NCI-H774 (cell line): ENCODE measurements at places on chromosomes 7 and 10.

GRCh38 chr7:44197474-44197873 is 3.3 kb upstream of the YKT6 start:
- no peak for DNase-seq

DNA sequence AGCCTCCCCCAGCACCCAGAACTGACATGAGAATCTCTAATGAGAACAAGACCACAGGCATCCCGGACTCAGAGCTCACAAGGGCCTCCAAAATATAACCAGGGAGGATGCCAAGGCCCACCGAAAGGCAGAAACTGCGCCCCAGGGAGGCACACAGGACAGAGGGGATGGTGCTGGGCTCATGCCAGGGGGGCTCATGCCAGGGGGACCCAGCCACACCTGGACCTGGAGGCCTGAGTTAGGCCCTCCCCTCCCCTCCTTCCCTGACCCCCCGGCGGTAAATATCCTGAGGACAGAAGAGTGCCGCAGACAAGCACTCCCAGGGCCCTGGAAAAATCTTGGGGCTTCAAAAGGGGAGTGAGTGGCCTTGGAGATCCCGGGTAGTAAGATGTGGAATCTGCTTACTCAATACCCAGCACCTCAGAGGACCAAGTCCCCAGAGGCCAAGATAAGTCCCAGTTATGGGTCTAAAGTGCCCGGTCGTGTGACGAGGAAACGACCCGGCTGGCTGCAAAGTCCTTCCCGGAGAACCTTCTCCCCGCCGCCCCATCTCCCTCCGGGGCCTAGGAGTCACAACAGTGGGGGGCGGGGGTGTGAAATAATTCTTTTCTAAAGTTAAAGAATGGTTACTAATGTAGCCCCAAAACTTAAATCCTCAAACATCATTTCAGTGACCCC is 11.9 kb downstream of the PDGFA start:
- DNase-seq: no peak

- DNase-seq: no peak
Measured at GRCh38 chr7:506921-507622, 12.6 kb downstream of the PDGFA start.

GRCh38 chr10:83289373-83289772 is 849.9 kb upstream of the GHITM start:
- DNase-seq: no peak

- no peak for DNase-seq
Measured at GRCh38 chr7:106774213-106774767, 90.8 kb upstream of the PIK3CG start.

DNA sequence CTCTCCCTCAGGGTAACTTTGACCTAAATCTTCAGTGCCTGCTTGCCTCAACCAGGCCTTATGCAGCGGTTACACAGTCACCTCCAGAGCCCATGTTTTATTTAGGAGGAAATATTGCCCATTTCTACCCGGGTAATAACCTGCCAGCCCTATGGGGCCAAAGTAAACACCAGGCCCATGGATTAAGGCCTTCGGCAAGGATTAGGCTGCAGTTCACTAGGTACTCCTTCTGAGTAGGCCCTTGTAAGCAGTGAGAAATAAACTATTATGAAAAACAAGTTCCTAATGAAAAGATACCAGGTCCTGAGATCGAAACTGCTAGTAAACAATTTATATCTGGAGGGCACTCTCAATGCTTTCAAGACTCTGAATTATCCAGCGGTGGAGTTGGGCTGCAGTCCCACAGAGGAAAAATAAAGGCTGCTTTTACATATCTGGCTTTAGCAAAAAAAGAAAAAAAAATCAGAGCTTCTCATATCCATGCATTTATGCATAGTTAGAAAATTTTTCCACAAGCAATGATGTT is 3.7 kb upstream of the HOXA10 start:
- no peak for DNase-seq

DNA sequence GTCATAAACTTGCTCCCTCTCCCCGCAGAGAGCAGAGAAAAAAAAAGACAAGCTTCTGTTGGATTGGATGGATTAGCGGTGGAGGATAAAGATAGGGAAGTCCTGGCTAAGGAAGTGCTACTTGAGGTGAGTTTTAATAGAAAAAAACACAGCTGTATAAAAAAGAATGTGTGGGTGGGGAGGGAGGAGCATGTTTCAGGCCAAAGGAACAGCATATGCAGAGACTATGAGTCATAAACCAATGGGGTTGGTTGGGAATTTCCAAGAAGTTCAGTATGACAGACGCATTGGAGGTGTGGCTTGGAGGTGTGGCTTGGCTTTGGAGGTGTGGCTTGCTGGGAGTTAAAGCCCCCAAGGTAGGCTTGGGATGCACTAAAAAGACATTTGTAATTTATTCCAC is 103.0 kb upstream of the LSM8 start:
- DNase-seq: no peak

- DNase-seq: no peak
Measured at GRCh38 chr10:11279314-11279713, 261.6 kb downstream of the CELF2 start.

- DNase-seq: no peak
Measured at GRCh38 chr7:33040803-33041516, 21.6 kb downstream of the NT5C3A start.

- DNase-seq: peak; percentile 13
Measured at GRCh38 chr7:143003393-143004051, 23.4 kb downstream of the OR9A2 start.

- DNase-seq: peak; percentile 41
Measured at GRCh38 chr7:129642871-129643549, 31.5 kb downstream of the NRF1 start.

GRCh38 chr7:19558527-19558926 is 150.3 kb downstream of the POLR1F start:
- DNase-seq: no peak

- DNase-seq: no peak
Measured at GRCh38 chr7:19294619-19295018, 149.4 kb upstream of the FERD3L start.

GRCh38 chr10:22301193-22301592 is 15.0 kb upstream of the COMMD3 start:
- no peak for DNase-seq

DNA sequence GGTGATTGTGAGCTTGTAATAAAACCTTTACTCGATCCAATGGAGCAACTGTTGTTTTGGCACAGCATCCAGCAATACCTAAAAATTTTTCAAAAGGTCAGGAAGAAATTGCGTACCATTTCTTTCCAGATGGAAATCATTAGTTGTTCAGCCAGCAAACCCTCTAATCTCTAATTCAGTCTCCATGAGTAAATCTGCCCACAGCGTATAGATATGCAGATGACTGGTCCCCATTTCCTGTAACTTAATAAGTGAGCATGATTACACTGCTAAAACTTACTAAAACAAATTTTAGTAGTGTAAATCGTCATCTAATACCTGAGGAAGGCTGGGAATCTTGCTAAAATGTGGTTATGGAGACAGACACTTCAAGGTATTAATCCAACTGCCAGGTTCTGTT is 10.6 kb downstream of the SLC25A16 start:
- DNase-seq: no peak

DNA sequence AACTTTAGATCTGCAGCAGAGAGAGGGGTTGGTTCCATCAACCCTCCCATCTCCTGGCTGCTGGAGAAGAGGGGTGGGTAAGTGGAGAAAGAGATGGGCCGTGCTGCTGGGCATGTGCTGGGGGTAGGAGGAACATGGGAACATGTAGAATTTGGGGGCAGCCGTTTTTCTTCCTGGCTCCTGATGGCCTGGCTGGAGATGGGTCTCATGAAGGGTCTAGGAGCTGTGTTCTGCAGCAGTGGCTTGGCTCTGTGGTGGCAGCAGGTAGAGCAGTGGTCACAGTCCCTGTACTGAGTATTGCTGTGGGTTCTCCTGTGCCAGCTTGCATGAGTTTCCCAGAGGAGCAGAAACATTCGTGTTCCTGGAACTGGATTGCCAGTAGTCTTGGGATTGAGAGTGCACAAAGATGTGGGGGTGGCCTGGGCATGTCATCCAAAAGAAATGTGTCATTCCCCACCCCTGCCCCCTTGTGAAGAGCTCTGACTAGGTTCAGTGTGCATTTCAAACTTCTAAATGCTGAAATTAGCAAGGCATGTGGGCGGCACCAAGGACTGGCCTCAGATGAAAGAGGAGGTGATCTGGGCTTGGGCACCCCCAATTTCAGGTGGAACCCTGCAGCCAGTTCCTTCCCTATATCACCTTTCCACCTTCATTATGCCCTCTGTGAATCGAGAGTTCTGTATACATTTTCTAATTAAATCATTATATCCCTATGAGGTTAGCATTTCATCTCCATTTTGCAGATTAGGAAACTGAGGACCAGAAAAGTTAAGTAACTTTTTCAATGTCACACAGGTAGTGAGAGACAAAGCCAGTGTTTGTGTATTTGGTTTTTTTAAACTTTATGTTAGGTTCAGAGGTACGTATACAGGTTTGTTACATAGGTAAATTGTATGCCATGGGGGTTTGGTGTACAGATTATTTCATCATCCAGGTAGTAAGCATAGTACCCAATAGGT is 2.1 kb downstream of the CHST3 start:
- DNase-seq: no peak

GRCh38 chr10:72260976-72261783 is 12.5 kb upstream of the DDIT4 start:
- DNase-seq: no peak

GRCh38 chr10:101301111-101301731 is 52.7 kb upstream of the BTRC start:
- DNase-seq: peak; percentile 10

GRCh38 chr10:101121654-101122031 is 9.5 kb upstream of the TLX1 start:
- DNase-seq: no peak

GRCh38 chr7:90896458-90896857 is 300.3 kb downstream of the CDK14 start:
- DNase-seq: no peak

GRCh38 chr10:133162178-133162909 is 2.3 kb downstream of the KNDC1 start:
- no peak for DNase-seq

DNA sequence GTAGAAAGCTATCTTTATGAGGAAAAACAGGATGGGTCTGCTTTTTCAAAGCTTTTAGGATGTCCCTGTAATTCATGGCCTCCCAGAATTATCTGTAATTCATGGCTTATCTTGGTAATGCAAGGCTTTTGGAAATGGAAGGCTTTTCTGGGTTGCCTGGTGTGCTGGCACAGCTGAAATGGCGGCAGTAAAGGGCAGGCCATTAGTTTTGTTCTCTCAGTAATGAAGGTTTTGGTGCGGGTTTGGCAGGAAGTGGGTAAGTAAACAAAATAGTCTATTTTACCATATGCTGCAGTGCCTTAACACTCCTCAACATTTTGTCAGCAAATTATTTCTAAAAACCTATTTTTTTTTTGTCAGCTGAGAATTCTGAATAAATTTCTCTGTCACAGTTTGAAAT is 69.3 kb downstream of the LRGUK start:
- no peak for DNase-seq

GRCh38 chr7:4297918-4298219 is 384.2 kb upstream of the FOXK1 start:
- no peak for DNase-seq

- no peak for DNase-seq
Measured at GRCh38 chr7:31885171-31885570, 185.0 kb downstream of the PDE1C start.

GRCh38 chr7:7799138-7799537 is 80.7 kb upstream of the RPA3 start:
- DNase-seq: peak; percentile 52

DNA sequence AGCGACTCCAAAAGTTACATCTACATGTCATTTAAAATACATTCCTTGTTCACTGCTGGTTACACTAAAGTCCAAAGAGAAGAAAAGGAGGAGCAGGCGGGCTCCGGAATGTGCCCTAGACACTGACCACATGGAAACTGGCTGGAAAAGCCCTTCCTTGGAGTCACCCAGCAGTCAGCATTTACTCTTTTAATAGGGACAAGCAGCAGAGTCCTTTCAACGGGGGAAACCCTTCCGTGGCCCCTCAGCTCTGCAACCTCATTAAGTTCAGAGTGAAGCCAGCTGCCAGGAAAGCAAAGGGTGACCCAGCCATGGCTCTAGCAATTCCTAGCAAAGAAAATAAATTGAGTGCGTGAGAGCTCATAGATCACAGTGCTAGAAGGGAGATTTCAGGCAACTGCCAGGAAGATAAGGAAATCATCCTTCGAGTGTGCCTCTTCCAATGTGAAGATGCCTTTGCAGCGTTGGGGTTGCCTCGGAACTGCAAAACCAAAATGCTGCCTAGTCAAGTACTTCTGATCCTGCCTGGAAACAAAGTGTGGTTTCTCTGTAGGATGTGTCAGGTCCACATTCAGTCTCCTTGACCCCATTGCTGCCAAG is 101.6 kb downstream of the SORBS1 start:
- no peak for DNase-seq

GRCh38 chr10:71981015-71981875 is 17.1 kb downstream of the CHST3 start:
- DNase-seq: no peak

GRCh38 chr7:151719031-151719896 is 157.7 kb downstream of the PRKAG2 start:
- DNase-seq: no peak

- no peak for DNase-seq
Measured at GRCh38 chr7:103504505-103505135, 58.6 kb upstream of the SLC26A5 start.

DNA sequence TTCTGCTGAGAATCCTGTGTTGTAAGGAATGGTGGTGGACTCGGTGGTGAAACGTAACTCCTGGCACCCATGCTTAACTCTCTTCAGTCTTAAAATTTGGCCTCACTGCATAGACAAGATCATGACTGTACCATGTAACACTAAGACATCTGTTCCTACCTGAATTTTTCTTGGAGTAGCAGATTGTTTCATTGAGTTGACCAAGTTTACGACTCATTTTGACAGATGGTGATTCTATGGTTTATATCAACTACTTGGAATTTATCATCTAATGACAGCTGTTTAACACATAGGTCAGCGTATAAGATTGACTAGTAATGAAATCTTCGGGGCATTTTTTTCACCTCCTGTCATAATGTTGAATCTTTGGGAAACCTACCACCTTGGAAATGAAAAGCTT is 184.2 kb downstream of the CELF2 start:
- no peak for DNase-seq
